ENCODE measurements at places on chromosomes 16 and 17.

DNA sequence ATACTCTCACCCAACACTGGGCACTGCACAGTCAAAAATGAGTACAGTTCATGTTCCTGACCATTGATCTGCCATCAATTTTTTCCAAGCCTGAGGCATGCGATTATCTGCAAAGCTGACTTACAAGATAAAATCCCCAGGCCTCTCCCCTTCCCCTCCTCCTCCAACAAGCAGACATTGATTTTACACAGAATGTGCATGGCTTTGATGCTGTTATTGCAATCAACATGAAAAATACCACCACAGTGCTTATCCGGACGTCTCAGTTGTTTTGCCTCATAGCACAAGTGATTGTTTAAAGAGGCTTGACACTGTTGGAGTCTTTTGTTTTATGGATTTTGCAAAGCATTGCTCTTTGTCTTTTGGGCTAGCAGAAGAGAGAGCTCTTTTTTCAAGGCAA lies 163.8 kb downstream of the TOX3 start:
- DNase-seq, result no peak

DNA sequence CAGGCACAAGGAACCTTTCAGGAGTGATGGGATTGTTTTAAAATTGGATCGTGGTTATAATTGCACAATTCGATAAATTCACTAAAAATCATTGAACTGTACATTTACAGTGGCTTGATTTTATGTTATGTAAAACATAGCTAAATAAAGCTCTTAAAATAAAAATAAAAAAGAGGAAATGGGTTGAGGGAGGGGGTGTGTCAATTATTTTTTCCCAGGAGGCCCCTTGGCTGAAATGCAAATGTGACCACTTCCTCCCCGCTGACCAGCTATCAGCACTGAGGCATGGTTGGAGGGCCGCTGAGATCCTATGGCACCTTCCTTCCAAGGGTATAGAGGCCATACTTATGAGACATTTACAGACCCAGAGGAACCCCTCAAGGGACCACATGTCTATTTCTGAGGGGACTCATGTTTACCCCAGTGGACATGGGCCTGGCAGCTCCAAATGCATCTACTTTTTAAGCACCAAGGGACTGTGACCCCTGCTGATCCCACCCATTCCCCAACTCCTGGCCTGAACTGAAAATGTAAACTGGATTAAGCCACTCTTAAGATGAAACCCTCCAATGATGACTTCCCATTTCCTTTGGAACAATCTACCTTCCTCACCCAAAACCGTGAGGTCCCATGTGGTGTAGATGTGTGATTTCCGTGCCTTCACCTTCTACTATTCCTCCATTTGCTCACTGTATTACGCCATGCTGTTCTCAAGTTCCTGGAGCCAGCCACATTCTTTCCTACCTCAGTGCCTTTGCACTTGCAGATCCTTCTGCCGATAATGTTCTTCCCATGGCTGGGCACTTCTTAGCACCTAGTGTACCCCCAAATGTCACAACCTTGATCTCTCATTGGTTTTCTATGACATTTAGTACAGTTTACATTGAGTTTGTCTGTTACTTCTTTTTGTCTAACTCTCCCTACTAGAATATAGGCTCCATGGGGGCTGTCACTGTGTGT lies 2.8 kb upstream of the IL21R start:
- no peak for DNase-seq

DNA sequence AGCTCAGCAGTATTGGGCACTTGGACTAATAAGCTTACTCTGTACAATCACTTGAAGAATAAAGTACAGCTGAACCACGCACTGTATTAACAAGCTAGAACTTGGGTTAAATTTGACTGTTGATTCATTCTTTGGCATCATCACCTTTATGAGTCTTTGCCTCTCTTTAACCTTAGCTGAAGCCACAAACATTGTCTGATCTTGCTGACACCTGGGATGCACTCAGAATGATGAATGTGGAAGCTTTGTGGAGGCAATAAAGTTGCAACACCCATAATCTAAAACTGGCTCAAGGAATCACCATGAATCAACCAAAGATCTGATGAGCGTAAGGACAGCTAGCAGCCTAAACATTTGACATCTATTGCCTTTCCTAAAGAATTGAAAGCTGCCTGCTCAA lies 590.6 kb upstream of the SOX9 start:
- no peak for DNase-seq

DNA sequence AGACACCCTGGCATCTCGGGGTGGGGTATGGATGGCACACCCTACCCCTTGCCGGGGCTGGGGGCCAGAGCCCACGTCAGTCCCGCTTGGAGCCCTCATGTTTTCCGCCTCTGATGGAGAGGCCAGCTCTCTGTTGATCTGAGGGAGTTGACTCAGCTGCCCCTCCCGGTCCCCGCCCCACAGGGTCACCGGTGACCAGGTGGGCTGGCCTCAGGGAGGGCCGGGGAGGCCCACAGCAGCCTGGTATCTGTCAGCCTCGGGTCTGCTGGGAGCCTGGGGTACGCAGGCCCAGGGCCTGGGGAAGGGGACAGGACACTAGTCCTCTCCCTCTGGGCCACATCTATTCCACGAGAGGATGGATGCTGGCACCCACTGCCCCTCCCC lies 109.5 kb upstream of the CIBAR2 start:
- DNase-seq, result no peak

DNA sequence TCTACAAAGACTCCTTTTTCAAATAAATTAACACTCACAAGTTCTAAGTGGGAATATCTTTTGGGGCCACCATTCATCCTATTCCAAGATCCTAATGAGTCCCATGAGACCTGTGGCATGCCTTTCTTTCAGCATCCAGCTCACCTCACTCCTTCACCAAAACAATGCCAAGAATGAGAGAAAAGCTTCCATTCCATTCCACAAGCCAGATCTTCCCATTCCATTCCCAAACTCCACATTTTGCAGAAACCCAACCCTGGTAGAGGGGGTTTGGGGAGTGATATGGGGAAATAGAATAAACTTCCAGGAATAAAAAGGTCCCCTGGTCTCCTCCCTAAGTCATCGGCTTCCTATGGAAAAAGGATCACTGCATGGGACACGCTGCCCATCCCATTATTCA lies 392.2 kb downstream of the NPIPA8 start:
- DNase-seq, result no peak

DNA sequence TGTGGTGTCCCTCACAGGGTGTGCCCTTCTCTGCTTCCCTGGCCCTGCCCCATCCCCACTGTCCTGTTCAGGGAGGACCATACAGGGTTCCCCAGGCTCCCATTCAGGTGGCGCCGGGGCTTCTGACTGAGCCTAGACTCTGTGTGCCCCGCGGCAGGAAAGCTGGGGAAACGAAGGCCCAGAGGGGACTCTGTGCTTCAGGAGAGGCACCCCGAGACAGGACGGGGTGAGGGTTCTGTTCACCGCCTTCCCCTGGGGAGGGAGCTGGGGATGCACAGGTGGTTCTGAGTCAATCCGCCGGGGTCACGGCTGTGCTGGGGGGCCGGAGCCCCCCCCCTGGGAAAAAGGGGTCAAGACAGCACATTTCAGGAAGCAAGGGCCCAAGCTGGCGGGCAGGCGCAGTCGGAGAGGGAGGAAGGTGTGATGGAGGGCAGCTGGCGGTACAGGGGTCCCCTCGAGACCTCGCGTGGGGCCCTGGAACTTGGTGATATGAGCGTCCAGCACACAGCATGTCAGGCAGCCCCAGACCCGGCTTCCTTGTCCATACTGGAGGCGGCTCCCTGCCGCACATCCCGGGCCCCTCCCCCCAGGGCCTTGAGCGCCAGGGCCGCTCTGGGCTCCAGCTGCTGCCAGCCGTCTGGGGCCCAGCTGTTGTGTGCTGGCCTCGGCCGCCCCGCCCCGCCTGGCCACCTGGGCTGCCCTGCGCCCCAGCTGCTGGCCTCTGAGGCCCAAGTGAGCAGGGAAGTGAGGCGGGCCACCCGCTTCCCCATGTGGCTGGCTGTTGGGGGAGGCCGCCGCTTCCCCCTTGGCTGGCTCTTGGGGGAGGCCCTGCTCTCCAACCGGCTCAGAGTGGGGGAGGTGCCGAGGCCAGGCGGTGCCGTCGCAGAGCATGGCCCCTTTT lies 5.6 kb upstream of the NOTUM start:
- DNase-seq, result no peak

DNA sequence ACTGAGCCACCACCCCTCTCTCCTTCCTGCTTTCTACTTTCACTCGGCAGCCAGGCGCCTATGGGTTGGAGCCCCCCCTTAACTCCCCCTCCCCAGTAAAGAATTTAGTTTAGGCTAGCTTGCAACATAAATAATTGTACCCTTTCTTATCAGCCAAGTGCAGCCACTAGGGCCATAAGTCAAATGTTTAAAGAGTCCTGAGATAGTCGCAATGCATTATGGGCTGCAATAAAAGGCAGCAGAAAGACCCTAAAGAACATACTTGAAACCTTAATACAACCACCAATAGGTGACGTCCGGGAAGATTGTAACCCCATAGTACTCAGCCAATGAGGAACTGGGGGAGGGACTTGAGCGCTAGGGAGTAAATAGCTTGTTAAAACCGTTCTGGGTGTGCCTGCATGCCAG lies 40.5 kb downstream of the C16orf82 start:
- no peak for DNase-seq

GRCh38 chr16:85164838-85165516 lies 52.7 kb upstream of the CIBAR2 start:
- DNase-seq, result no peak

- DNase-seq, result peak; percentile 86
Observed at GRCh38 chr17:7686222-7687071, 843 bp downstream of the TP53 start.

- DNase-seq, result no peak
Observed at GRCh38 chr17:33751702-33752065, 458.6 kb upstream of the ASIC2 start.

DNA sequence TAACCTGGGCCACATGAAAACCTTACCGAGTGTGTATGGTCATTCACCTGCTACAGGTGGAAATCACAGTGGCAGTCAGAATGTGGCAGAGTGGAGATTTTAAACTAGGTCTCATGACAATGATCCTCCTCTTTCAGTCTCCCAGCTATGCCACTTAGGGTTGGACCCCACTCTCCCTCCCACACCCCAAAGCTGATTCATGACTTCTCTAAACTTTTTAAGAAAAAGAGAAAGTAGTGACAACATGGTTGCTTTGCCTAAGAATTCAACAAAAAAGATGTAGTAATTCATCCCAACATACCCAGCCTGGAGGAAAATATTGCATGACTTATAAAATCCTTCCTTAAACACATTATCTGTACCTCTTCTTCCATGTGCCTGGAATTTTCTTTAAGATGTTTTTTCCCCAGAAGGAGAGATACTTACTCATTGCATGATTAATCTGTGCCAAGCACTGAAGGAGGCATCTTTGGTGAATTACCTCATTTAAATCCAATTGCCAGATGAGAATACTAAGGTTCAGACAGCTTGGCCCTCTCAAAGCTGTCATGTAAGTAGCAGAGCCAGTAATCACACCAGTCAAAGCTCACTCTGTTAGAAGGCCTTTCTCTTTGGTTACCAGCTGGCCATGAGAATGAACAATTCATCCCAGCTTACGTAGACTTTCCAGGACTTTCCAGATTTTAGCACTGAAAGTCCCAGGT lies 119.9 kb downstream of the COPRS start:
- DNase-seq, result no peak

DNA sequence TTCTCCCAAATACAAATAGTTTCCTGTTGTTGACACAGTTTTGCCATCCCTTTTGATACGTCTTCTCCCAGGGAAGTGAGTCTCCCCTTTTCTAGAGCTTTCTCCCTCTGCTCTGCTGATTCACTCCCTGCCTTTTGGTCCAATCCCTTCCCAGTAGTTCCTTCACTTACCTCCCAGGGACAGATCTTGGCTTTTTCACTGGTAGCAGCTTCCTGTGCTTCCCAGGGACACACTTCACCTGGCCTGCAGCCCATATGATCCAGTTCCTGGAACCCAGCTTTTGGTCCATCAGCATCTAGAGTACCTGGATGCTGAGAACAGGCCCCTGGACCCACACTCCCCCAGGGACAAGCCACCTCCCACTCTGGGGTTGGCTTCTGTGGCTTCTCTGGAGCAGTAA lies 15.8 kb downstream of the GPR179 start:
- DNase-seq, result no peak

DNA sequence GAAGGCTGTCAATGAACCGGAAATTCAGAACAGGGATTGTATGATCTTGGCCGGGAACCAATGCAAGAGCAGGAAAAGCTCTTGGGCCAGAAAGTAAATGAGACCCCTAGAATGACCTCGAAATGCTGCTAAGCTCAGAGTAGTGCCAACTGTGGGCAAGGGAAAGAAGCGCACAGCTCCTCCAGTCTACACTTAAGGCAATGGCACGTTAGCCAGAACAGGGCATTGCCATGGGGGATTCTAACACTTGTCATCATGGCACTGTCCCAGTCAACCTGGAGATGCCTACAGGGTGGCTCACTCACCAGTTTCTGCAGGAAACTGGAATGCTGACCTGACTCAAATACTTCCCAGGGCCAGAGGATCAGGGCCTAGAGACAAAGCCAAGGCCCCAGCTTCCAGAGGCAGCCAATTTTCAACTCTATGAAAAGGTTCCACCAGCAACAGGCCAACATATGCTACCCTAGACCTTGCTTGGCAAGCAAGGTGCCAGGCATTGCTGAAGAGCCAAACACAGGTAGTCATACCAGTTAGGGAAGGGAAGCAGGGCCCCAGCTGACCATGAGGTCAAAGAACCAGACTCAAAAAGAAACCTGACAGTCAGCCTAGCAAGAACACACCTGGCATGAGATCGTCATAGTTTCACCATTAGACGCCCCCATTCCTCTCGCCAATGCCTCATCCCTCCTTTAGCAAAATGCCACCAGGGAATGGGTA lies 34.9 kb downstream of the ARHGAP17 start:
- DNase-seq, result no peak

GRCh38 chr16:83554096-83554495 lies 253.7 kb upstream of the HSBP1 start:
- no peak for DNase-seq

DNA sequence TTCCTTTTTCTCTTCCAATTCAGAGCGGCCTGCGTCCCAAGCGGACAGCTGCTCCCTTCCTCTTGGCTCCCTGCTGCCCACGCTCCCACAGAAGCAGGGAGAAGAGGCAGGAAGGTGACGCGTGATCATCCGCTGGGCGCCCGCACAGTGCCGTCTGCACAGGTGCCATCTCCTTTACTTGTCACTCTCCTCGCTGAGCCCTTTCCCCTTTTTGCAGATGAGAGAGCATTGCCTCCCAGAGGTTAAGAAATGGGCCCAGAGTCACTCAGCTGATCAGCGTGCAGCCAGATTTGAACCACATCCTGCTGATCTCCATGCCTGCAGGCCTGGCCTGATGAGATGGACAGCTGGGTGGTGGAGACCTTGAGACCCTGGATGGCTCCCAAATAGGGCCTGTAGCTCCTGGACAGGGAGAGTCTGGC lies 299.8 kb downstream of the SEC14L1 start:
- no peak for DNase-seq

GRCh38 chr16:1771864-1772361 lies 570 bp upstream of the NME3 start:
- DNase-seq, result no peak

DNA sequence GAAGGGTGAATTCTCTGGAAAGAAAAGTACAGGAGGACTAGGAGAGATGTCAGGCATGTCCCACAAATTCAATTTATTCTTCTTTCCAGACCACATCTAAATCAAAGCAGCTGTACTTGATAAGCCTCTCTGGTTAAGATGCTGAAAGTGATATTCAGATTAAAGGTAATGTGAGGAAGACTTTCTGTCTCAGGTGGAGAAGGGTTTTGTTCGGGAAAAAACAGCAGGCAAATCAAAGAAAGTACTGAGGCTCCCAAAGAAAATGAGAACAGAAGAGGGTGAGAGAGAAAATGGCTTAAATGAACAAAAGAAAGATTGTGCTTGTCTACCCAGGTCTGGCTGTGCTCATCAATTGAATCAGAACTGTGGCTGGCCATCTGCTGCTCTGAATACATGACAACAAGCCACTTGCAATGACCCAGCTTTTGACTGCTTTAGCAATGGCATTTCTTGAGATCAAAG lies 55.6 kb downstream of the MMD start:
- no peak for DNase-seq

- no peak for DNase-seq
Observed at GRCh38 chr16:4659363-4660353, 33.7 kb upstream of the NUDT16L1 start.

All from cerebellar nuclear complex (tissue), 1 donor.